Caki2 (cell line): ENCODE measurements at places on chromosomes 6 and 20. TPM values are rescaled to one million over a fixed set of nuclear protein-coding genes. Genes with fewer than 3 reads are reported as not detected.

Gene PLEKHG1
- total RNA-seq, result 0.23 and 1.7 TPM in 2 replicates

Gene BTN3A1
- 36.4 and 50.4 TPM in 2 replicates for total RNA-seq

Gene XPO5
- total RNA-seq, result 28.3 and 39.2 TPM in 2 replicates

Gene KCNG1
- total RNA-seq, result 4.9 and 5.7 TPM in 2 replicates

Gene SLC22A16
- not detected in 2 replicates for total RNA-seq

Gene SCRT2
- not detected in 2 replicates for total RNA-seq

Gene NHLRC1
- 1.1 and 2.5 TPM in 2 replicates for total RNA-seq

Gene POM121L2
- not detected in 2 replicates for total RNA-seq

Gene CFAP206
- 4.0 and 4.1 TPM in 2 replicates for total RNA-seq

Gene SLC44A4
- total RNA-seq, result 0.54 TPM in 1 of 2 replicates, not detected in the other

Gene ISM1
- 7.0 and 7.7 TPM in 2 replicates for total RNA-seq

Gene WFDC2
- not detected in 2 replicates for total RNA-seq

Gene KCNK17
- total RNA-seq, result not detected in 2 replicates

Gene TNFAIP3
- total RNA-seq, result 6.1 and 19.2 TPM in 2 replicates

Gene ELOVL2
- total RNA-seq, result 13.6 and 14.6 TPM in 2 replicates

Gene ADGRF4
- 3.9 and 6.5 TPM in 2 replicates for total RNA-seq

Gene FKBP1C
- 0.10 and 0.17 TPM in 2 replicates for total RNA-seq
